ENCODE measurements at places on chromosomes 5 and 9. TPM values are rescaled to one million over a fixed set of nuclear protein-coding genes. Genes with fewer than 3 reads are reported as not detected.

DNA sequence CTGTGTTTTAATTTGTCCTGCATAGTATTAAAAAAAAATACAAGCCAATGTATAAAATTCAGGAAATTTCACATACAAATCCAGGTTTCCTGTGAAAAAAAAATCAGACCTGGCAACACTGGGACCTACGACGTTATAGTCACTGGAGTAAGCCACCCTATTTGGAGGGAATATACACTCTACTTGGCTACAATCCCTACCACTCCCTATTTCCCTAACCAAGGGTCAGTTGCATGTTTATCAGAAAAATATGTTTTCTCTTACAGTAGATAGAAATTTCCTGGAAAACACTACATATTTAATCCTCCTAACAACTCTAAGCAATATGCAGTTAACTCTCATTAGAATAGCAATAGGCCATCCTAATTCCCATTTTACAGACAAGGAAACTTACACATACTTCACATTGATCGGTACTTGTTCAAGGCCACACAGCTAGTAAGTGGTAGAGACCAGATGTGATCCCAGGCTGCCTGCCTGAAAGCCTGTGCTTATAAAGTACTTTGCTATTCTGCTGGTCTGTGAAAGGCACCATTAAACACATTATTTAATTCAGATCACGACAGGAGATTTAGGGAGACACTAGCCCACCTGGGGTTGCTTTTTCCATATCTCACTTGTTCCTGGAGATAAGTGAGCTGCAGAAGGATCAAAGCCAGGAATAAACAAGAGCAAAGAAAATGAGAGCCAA is 70.8 kb downstream of the MFAP3 start:
- no peak for DNase-seq

DNA sequence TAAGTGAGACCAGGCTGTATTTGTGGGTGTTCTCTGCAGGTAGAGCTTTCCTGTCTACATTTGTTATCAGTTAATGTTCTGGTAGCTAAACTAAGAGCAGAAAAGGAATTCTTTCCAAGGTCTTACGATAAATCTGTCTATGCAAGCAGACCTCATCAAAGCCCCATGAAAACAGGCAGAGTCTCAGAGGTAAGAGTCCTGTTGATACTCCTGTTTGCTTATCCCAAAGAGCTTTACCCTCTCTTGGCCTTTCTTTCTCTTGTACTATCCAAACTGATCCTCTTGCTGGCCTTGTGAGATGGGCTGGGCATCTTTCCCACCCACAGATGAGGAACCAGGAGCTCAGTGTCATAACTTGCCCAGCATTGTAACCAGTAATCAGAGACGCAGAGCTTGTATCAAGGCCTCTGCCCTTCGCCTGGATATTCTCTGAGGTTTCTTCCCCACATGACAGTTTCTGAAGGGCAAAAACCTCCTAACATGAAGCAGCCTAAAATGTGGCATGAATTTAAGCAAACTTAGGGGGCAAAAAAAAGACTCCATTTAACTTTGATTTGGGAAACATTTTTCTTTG is 33.5 kb downstream of the PRKACG start:
- DNase-seq = no peak

DNA sequence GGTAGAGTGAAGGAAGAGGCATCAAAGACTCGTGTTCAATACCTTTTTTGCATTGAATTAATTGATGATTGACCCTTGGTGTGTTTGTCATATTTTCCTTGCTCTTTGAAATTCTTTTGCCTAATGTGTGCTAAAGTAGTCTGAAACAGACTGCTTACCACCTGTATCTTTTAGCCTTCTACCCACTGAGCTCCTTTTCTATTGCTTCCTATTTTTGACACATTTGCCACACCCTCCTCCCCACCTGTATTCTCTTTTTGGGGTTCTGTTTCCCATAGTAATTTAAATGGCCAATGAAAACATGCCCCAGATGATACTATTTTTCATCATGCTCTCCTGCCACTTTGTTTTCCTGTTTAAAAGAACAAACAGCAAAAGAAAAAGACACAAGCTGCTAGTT is 78.5 kb downstream of the ZCCHC7 start:
- no peak for DNase-seq

DNA sequence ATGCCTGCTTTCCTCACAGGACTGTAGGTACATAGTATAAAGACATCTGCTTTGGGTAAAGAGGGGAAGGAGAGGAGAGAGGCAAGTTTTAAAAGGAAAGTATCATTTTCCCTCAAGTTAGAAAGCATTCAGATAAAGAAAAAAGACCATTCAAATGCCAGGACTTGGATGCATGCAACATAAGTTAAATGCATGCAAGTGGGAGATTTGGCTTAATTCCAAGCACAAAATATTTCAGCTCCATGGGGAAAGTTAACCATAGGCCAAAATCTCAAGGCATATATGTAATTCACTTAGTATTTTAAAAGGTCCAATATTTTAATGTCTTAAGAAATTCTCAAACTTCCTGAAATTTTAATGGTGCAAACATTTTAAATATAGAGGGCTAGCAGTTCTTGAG is 36.4 kb downstream of the POU5F2 start:
- DNase-seq = no peak

DNA sequence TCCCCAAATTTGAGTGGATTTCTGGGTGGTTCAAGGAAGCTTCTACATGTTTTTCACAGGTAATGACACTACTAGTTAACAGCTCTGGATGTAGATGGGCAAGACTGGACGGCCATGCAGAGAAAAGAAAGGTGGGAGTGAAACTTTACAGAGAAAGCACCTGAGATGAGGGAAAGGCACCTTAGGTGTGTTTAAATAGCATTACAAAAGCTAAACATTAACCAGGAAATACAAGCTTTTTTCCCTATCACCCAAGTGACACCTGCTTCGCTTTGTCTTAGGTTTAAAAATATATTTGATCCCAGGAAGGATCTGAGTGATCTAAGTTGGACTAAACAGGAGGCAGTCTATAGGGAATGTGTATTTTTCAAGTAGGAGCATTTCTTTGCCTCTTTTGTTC is 8.3 kb downstream of the C9orf152 start:
- DNase-seq = no peak

DNA sequence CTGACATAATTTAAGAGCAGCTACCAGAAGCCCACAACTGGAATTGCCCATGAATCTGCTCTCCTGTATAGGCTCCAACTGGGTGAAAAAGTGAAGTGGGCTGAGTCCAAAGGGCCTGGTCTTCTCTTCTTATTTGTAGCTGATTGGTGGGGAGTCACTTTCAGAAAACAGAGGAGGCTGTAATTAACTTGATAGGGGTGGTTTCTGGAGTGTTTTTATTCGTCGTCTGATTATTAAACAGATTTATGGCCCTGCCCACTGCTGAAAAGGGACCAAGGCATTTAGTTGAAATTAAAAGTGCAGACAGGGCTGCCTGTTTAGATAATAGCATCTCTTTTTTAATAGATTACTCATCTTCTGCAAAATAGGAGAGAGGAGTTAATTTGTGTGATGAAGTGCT is 81.0 kb upstream of the SAP30L start:
- DNase-seq = no peak

DNA sequence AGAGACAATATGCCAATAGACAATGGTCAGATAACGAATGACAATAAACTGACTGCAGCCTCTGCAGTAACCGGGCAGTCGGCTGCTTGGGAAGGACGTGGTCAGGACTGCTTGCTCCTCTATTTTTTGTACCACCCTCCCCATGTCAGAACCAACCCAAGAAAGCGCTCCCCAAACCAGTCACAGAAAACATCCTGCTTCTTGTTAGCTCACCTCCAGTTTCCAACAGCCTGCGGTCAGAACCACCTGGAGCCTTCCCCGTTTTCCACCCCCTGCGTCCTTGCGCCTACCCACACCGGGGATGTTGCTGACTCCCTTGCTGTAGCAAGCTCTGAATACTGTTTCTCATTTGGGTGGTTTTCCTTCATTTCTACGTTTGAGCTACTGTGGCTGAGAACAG is 1.7 kb upstream of the MRNIP start:
- DNase-seq = no peak

- DNase-seq = peak; percentile 74
These were observed 7.2 kb upstream of the RNF38 start for GRCh38 chr9:36407122-36407723.

DNA sequence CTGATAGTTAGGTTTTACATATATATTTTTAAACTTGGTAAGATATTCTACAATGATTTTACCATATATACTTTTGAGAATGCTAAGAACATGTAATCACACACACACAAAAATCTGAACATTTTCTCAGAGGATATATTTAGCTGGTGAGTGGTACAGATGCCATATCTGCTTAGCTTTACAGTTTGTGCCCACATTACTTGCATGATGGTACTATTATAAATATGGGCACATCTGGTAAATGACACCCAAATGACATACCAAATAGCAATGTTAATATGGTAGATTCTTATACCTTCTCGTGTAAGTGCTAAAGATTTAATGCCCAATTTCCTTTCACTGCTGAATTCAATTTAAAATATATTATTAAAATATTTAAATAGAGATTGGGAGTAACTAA is 56.6 kb downstream of the LSM11 start:
- no peak for DNase-seq

GRCh38 chr9:85600675-85601263 is 141.0 kb downstream of the AGTPBP1 start:
- DNase-seq = peak; percentile 29

DNA sequence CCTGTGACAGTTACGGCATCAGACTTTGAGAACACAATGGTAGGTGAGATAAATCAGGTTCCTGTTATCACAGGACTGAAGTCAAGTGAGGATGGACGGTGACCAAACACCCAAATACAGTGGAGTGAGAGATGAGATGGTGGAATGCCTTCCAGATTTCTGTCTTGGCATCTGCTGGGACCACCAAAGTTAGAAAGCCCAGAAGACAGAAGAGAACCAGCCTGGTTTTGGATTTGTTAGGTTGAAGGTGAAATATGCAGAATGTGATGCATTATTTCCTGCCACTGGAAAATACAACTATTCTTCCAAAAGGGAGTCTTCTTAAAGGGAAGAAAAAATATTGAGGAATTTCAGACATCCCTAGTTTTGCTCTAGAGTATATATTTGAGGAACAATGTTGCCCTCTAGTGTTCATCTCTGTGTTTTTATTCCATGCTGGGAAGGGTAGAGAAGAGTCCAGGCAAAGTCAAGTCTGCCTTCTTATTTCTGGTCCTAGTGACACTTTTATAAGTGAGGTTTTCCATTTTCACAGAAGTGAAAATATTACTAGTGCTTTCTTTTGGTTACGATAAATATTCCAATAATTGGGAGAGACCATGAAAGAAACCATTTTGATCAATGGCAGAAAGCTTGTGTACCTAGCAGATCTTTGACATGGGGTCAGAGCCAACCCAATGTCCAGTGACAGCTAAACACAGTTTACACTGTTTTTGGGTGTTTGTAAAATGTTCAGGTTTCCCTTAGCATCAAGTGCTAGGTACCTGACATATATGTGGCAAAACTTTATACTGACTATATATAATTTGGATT is 142.3 kb upstream of the ANKH start:
- DNase-seq = no peak

GRCh38 chr9:36442710-36443109 is 42.6 kb upstream of the RNF38 start:
- DNase-seq = no peak

DNA sequence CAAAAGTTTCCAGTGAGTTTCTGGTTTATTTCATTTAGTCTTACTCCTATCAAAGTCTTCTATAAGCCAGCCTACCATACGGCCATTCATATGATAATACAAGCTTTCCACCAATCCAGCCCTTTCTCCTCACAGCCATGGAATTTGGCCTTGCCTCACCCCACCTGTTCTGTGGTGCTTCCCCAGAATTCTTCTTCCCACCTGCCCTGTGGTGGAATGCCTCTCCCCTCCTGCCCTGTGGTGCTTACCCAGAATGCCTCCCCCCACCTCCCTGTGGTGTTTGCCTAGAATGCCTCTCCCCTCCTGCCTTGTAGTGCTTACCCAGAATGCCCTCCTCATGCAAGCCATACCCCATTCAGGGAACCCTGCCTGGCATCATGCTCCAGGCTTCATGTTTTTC is 90.3 kb upstream of the APC start:
- no peak for DNase-seq

GRCh38 chr9:14437354-14438231 is 123.7 kb upstream of the NFIB start:
- DNase-seq = no peak

DNA sequence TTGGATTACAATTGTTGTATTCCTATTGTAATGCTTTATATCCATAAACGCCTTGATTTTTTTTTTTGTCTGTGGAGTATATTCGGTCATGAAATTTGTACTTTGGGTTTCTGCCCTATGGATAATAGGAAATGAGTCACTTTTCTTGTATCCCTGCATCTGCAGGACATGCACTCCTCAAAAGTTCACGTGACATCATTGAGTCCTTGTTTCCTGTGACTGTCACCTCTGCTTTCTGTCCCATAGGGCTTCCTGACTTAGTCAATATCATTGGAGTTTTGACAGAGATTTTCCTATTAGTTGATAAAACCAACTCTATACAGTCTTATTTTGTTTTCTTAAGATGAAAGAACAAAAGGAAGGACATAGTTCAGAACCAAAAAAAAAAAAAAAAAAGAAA is 356.3 kb downstream of the MAT2B start:
- no peak for DNase-seq

DNA sequence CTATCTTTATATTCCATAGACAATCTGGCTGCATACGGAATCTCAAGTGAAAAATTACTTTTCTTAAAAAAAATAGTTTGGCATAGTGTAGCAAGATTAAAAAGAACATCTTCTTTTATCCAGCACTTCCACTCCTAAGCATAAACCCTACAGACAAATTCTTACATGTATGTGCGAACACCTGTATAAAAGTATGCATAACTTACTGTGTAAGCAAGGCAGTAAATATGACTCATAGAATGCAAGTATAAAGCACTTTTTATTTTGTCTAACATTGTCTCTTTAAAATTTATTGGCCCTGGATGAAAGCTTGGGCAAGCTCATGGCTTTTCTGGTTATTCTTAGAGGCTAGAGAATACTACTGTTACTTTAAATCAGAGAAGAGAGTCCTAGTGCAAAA is 86.4 kb downstream of the MSX2 start:
- no peak for DNase-seq

DNA sequence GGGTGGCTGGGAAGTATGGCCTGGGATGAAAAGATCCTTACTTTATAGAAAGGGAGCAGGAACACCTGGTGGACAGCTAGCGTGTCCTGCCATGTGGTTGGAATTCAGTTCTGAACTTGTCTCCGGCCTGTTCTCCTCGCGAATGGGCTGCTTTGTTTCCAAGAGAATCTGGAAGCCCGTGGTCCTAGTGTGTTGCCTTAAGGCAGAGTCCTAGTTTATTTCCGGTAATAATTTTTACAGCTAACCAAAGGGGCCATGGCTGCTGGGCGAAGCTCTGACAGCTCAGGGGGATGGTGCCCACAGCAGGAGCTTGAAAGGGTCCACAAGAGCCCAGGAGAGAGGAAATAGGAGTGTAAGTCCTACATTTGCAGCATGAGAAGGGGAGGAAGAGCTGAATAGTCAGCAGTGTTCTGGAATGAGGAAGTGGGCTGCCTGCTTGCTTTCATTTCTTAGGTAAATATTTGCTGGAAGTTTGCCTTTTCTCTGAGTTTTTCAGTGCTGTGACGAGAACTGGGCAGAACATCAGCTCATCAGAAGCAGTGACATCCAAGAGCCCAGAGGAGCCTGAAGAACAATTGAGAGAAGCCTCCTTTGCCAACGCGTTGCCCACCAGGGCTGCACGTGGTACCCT is 13.1 kb upstream of the IGFBPL1 start:
- DNase-seq = no peak

The PCDHB3 gene
- not detected for total RNA-seq

The PCDHGA2 gene
- not detected for total RNA-seq

The GABRA1 gene
- total RNA-seq = not detected

The ACTBL2 gene
- not detected for total RNA-seq

The GADD45G gene
- total RNA-seq = 1.2 TPM

The RIC1 gene
- total RNA-seq = 13.6 TPM

The ZBTB34 gene
- total RNA-seq = 4.2 TPM

The OSTF1 gene
- 72.6 TPM for total RNA-seq

The RANBP3L gene
- total RNA-seq = 0.16 TPM

The PTGES gene
- 0.09 TPM for total RNA-seq

The WDR38 gene
- total RNA-seq = not detected

Measured in activated CD4-positive, alpha-beta T cell treated with anti-CD3 and anti-CD28 coated beads for 36 hours (primary cell).